Inflammatory macrophage (primary cell): ENCODE measurements at places on chromosomes 13 and 19.

DNA sequence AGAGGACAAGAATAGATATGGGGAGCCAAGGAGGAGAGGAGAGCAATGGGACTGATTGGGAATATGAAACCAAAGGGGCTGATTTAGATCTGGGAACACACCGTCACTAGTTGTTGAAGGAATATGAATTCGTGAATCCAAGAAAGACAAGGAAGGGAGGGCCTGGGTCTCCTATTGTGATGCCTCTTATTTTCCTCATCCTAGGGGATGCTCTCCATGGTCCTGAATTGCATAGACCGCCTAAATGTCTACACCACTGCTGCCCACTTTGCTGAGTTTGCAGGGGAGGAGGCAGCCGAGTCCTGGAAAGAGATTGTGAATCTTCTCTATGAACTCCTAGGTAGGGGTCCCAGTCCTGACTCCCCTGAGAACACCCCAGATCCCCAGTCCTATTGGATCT is 21.5 kb downstream of the RYR1 start:
- no peak for DNase-seq

GRCh38 chr13:113918981-113919701 is 54.7 kb downstream of the C13orf46 start:
- DNase-seq: no peak

DNA sequence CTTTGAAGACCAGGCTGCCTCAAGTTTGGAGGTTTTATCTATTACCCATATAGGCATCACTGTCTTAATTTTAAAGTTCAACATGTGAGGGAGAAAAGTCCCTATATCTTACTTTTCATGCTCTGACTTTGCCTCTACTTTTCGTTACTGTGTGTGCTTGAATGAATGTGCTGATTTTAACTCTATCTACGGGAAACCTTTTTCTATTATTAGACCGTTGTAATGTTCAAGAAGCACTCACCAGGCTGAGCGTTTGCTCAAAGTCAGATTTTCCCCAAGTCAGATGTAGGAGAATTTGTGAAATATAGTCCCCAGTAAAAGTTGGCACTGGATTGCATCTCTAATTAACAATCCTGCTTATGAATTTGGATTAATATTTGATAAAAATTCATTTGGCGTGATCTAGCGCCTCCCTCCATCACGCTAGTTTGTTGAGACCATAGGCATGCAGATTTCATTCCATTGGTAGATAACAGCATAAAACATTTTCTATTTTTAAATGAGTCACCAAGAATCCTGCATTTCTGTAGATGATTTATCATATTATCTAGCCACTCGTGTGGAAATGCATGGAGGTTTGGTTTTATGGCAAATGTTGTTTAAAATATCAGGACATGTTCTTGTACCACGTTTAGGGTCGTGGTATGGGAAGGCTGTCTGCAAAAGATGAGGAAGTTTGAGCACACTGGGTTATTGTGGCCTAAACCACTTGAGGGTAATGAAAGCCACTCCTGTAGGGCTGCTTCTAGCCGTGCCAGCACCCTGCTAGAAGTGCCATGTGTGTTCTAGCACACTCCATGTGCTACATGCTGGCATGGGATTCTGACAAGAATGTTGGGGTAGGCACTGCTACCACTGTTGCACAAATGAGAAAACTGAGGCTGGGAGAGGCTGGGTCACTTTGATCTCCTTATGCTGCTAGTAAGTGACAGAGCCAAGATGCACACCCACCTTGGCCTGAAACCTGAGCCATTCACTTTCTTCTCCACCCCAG is 179.4 kb downstream of the FGF9 start:
- no peak for DNase-seq

DNA sequence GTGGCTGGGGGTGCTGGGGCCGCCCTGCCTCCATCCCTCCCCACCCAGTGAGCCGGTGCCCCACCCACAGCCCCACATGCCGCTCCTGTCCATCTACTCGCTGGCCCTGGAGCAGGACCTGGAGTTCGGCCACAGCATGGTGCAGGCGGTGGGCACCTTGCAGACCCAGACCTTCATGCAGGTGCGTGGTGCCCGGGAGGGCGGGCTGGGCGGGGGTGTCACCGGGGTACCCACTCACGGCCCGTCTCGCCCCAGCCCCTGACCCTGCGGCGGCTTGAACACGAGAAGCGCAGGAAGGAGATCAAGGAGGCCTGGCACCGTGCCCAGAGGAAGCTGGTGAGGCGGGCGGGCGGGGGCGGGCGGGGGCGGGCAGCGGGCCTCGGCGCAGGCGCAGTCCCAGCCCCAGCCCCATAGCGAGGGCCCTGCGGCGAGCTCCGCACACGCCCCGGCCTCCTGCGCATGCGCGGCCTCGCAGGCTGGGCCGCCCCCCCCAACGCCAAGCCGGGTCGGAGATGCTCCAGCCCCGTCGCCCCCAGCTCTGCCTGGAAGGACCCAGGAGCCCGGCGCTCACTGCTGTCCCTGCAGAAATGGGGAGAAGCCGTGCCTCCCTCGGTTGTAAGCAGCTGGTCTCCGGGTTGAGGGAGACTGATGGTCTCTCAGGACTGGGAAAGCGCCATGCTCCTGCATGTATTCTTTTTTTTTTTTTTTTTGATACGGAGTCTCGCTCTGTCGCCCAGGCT is 7.7 kb downstream of the ARHGAP45 start:
- DNase-seq: peak; percentile 63

GRCh38 chr13:41408121-41408520 is 49.2 kb upstream of the RGCC start:
- no peak for DNase-seq

DNA sequence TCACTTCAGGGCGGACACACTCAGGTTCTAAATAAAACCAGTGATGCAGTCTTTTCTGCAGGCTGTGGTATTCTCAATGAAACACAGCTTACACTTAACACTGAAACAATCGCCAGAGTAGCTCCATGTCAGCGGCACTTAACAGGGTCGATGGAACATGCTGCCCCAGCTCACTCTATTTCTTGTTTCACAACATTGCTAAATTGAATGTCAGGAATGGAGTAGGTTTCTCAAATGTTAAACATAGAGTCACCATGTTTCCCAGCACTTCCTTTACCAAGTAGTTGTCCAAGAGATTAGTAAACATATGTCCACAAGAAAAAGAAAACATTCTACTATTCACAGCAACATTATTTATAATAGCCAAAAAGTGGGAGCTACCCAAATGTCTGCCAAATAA is 306.9 kb downstream of the SLITRK6 start:
- DNase-seq: no peak

DNA sequence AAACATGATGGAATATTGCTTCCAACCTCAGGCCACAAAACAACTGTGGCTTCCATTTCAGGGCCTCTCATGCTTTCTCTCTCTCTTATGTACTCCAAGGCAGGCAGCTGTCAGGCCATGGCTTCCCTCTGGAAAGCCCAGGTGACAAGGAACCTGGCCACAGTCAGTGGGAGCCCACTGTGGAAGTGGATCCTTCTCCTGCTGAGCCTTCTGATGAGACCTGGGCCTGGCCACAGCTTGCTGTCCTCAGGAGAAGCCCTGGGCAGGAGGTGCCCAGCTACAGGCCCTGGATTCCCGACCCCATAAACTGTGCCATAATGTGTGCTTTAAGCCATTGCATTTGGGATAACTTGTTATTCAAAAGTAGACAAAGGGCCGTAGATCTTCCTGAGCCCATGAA is 71.2 kb downstream of the SPACA7 start:
- no peak for DNase-seq

GRCh38 chr19:11196406-11197287 is 698 bp downstream of the KANK2 start:
- DNase-seq: no peak

- no peak for DNase-seq
Observed at GRCh38 chr13:111919286-111919685, 147.7 kb upstream of the SOX1 start.

DNA sequence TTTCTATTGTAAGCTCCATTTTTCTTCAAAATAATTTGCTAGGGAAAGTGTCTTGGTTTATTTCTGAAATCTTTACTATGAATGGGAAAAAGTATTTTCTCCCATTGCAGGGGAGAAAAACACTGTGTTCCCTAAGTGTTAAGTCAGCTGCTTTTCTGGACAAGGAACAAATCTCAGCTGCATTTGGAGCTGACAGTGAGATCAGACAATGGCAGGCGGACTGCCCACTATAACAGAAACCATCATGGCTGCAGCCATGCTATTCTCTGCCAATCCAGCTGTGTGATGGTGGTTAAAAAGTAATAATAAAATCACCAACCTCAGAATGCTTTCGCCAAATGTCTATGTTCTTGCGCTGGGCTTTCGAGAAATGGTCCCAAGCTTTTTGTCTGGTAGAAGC is 302.7 kb downstream of the DNAJC15 start:
- no peak for DNase-seq

- DNase-seq: peak; percentile 8
Observed at GRCh38 chr13:102903659-102904407, 58.0 kb downstream of the ERCC5 start.
